ENCODE measurements at places on chromosomes 7 and 10.
A peak's percentile ranks its signal among the peaks of the same experiment; 100 is the strongest.

GRCh38 chr7:137652721-137653120, 194.1 kb downstream of the DGKI start:
- no peak for DNase-seq

GRCh38 chr7:121046893-121047468, 58.5 kb downstream of the CPED1 start:
- DNase-seq = no peak

GRCh38 chr7:77409739-77410547, 6.2 kb downstream of the GSAP start:
- no peak for DNase-seq

DNA sequence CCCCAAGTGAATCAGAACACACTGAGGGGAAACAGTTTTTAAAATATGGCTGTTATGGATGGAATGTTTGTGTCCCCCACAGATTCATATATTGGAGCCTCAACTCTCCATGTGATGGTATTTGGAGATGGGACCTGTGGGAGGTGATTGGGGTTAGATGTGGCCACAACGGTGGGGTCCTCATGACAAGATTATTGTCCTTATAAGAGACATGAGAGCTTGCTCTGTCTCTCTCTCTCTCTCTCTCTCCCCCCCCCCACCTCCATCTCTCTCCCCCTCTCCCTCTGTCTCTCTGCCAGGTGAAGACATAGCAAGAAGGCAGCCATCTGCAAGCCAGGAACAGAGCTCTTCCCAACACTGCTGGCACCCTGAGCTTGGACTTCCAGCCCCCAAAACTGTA, 315.8 kb upstream of the MGMT start:
- no peak for DNase-seq

DNA sequence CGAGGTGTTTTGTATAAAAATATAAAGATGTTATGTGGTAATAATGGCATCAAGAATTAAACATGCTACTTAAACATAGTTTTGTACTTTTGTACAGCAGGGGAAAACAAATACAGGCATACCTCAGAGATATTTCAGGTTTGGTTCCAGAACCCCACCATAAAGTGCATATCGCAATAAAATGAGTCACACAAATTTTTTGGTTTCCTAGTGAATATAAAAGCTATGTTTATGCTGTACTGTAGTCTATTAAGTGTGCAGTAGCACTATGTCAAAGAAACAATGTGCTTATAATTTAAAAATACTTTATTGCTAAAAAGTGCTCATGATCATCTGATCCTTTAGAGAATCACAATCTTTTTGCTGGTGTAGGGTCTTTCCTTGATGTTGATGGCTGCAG, 17.8 kb downstream of the LRRTM3 start:
- DNase-seq = no peak

DNA sequence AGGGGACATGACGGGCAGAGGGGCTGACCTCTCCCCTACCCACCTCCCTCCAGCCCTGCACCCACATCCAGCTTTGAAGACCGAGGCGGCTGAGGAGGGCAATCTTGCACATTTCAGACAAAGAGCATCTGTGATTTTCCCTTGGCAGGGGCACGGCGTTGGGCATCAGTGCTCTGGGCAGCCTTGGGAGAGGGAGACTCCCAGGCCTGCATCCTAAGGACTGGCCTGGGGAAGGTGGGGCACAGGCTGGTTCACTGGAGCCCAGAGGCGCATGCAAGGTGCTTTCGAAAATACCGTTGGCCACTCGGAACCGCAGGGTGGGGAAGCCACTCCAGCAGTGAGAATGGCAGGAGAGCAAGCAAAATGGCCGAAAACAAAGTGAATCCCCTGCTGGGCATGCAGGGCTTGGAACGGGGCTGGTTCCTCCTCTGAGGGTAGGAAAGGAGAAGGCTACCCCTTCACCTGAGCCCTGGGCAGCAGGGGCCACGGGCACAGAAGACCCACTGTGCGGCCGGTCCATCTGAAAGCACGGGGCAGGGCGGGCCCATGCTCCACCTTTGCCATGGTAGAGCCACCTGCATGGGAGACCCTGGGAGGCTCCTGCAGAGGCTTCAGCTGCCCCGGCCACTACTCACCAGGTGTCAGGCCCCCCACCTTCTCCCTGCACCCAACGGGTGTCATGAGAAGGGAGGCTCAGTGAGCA, 49.8 kb downstream of the EBF3 start:
- DNase-seq = no peak

DNA sequence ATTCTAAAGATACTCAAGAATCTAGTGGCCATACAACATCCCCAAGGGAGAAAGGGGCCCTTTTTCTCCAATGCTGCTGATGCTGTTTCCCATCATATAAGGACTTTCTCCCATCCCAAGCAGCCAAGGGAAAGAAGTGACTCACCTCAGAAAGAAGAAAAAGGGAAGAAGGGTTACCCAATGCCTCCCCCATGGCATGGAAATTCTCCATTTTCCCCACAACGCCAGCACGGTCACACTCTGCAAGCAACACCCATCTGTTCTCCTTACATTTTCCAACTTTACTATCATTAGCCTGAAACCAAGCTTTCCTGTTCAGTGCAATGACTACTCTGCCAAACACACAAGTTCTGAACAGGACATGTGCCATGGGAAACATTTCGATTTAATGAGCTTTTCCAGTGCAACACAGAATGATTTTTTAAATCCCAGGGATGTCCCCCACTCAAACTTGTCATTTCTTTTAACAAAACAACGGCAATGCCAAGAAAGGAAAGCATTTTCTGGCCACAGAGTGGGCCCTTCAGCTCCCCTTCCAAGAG, 67.9 kb downstream of the PTPRN2 start:
- no peak for DNase-seq

DNA sequence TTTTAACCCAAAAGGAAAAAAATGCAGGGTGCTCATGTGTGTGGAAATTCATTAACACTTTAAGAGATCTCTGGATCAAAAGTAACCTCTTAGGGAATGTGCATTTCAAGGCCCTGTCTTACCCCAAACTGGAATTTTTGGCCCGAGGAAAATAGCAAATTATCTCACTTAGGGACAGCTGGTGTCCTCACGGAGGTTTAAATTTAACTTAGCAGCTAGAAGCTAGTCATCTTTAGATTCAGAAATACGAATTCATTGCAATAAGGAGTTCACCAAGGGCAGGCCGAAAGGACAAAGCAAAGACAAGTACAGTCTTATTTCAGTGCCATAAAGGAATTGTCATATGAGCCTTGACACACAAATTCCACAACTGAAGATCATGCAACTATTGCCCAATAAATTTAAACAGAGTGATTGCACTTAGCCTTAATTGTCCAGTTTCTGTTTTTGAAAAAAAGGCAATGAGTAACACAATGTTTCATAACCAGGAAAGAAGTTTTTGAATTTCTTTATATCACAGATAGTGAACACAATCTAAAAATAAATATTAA, 22.4 kb upstream of the SEMA3C start:
- no peak for DNase-seq

- DNase-seq = no peak
These were observed 9.5 kb downstream of the TACC2 start for GRCh38 chr10:121998462-121998861.

- DNase-seq = no peak
These were observed 14.4 kb downstream of the DENND2A start for GRCh38 chr7:140625908-140626868.

GRCh38 chr10:62471711-62472110, 97.5 kb downstream of the ZNF365 start:
- DNase-seq = no peak

GRCh38 chr7:149422914-149423301, 38.0 kb downstream of the ZNF777 start:
- DNase-seq = no peak

GRCh38 chr7:2062648-2063047, 170.1 kb downstream of the MAD1L1 start:
- DNase-seq = no peak

DNA sequence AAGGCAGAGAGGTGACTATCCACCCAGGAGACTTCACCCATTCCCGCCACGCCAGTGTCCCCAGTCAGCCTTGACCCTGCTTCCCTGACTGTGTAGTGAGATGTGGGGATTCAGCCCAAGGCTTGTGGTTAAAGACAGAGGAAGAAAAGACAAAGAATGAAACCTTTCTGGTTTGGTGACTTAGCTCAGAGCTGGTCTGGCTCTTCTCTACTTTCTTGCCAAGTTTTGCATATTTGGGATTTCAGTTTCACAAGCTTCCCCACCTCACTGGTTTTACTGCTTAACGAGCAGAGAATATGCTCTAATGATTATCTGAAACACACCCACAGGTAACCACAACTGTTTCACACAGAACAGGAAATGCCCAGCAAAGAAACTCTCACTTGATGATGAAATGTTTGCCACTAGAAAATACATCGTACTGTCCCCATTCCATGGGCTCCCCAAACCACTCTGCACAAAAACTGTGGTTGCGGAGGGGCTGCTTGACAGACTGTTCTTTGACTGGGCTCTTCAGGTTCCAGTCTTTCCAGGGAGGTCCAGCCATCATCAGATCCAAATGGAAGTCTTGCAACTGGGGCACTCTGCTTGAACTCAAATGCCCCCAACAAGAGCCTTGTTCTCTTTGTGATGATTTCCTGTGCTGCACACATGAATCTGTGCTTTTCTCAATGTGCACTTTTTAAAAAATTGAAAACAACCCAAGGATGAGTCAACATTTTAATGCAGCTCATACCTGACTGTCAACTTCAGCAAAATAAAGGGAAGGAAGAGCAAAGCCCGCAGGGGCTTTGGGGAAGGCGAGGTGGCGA, 95.5 kb downstream of the CTBP2 start:
- no peak for DNase-seq

- DNase-seq = no peak
These were observed 165.3 kb downstream of the TRIL start for GRCh38 chr7:28792858-28793257.

DNA sequence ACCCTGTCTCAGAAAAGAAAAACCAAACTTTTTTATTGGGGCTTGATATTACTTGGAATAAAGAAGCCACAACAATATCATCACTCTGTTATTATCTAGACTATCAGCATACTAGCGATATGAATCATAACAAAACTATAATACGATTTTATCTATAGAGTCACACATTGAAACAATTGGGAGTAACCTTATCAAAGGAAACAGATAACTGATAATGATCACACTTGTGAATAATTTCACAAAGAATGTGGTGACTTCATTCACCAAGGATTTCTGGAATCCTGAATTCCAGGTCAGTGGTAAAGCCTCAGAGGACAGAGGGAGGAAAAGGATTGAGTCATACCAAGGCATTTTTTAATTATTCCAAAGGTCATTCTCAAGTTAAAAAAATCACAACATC, 32.1 kb upstream of the NMT2 start:
- DNase-seq = no peak

DNA sequence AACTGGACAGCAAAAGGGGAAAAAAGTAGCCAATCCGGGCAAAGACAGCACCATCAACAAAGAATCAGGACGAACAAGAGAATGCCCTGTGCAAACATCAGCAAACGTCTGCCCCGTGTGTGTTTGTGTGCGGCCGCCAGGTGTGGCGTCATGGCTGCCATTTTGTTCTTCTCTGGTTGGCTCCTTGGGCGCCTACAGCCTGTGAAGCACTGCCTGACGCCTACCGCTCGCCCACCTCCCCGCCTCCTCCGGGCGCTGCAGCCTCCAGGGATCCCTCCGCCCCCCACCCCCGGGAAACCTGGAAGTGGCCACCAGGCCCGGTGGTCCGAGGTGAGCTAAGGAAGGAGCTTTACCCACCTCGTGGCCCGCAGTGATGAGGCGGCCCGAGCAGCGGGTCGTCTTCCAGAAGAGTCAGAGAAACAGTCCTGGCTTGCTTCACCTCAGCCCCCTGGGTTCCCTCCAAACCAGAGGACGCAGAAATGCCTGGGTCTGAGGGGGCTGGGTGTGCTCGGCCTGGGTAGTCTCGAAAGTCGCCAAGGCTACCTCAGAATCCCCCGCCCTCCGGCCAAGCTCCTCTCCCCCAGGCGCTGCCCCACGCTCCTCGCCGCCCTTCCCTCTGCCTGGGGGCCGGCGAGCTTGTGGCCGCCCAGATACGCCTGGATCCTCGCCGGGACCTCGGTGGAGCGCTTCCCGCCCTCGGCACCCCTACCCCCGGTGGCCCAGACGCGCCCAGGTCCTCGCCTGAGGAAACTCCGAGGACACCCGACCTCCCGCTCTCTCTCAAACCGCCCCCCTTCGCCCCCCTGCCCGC, 61.8 kb upstream of the IL6 start:
- no peak for DNase-seq

DNA sequence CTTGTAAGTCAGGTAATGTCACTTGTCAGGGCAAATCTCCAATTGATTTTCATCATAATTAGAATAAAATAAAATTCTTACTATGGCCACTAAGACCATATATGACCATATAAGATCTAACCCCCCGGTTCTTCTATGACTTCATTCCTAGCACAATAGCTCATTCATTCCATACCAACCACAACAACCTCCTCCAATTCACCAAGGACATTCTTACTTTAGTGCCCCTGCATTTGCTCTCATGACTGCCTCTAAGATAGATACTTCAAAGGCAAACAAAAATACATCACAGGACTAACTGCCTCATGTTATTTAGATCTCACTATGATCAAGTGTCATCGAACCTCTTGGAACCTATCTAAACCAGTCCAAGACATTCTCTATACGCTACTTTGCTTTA, 90.8 kb downstream of the SNX13 start:
- no peak for DNase-seq

DNA sequence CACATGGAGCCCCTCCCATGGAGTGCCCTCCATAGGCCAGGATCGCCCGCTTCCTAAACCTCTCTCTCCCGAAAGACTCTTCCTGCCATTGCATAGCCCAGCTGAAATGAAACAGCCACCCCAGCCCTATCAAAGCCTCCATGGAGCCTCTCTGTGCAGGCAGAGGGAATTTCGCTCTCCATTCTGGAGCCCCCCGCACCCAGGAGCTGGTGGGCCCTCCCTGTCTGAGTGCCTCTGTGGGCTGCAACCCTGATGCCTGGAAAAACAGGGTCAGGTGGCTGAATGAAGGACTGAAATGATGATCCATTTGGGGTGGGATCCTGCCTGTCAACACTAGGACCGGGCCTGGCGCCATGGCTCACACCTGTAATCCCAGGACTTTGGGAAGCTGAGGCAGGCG, 106.4 kb downstream of the FAM53B start:
- no peak for DNase-seq

DNA sequence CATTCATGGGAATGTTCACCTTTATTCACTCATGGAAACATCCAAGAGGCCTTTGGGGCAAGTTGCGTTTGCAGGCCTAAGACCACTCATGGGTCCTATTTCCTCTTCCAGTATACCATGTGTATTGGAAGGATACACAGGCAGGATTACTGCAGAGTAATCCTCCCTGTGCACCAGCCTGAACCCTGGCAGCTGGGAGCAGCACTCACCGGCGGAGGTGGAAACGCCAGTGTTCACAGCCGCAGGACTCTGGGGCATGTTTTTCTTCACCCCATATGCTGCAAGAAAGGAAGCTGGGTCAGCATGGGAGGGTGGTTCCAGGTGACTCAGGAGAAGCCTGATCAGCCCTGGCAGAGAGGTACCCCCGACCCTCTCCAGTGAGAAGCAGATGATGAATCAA, 24.5 kb downstream of the COL17A1 start:
- DNase-seq = no peak

GRCh38 chr10:111824128-111824527, 359.4 kb downstream of the GPAM start:
- DNase-seq = no peak

GRCh38 chr7:71131256-71132126, 453 bp upstream of the GALNT17 start:
- peak; percentile 71 for DNase-seq

Measured in neural crest cell (in vitro differentiated cells).